ENCODE measurements at places on chromosomes 1 and 21.

DNA sequence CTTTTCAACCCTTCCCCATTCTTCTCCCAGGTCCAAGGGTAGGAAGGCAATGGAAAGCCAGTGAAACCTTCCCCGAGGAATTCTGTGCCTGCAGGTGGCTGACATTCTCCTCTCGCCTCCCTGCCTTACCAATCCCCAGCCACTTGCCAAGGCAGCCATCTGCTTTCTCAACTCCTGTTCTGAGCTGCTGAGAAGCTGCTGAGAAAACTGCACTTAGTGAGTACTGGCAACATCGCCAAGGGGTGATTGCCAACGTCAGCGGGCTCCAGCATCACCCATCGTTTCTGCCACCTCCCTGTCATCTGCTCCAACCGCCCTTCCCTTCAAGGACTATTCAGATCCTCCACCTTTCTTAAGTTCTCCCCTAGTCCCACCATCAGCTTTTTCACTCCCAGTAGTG is 106.0 kb downstream of the PTPRU start:
- DNase-seq = no peak

DNA sequence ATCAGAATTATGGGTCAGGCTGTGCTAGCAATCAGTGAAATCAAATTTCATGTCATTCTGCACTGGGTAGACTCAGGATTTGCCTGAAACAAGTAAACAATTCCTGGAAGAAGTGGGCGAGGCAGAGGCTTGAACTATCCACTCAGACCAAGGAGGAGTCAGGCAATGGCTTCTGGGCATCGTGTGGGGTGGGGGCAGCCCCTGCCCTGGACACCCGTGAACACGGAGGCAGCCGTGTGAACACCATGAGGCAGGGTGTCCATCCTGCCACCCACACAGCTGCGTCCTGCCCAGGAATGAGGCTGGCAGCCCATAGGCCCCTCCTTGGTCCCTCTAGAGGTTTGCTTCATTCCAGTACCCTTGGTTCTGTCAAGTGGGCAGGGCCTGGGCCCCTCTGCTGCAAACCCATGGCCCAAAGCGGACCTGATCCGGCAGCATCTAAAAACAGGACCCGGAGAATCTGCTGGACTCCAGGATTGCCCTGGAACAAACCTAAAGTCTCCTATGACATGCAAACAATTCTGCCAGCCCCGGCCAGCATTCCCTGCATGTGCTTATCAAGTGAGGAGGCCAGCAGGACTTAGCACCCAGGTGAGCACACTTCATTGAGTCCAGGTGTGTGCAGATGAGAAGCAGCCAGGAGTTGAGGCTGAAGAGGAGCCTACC is 69.5 kb downstream of the PDE9A start:
- DNase-seq = no peak

DNA sequence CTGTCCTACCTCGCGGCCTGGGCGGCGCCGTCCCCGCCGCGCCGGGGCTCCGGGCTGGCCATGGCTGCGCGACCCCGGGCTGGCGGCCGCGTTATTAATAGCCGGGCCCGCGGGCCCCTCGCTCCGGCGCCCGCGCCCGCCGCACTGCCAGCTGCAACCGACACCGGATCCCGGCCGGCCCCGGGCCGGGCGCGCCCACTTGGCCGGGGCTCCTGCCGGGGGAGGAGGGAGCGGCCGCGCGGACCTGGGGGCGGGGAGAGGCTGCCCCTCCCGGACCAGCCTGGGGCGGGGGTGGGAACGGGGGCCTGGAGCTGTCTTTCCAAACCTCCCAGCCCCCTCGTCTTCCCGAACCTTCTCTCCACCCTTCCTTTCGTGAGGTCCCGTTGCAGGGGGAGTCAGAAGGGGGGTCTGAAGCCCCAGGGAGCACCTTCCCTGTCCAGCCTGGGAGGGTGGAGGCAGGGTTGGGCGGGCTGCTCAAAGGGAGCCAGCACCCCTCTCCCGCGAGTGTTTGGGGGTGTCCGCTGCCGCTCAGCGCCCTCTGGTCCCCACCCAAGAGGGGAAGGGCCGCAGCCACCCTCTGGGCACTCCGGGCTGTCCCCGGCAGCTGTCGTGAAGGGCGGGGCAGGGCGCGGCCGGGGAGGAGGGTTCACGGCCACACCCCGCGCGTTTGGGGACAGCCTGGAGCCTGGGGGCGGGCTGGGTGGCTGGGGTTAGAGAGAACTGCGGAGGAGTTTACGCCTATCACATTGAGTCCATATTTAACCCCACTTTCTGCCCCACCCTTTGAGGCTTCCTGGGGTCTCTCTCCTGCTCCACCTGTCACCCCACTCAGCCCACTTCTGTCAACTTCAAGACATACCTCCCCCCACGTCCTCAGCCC is at the start of gene SYNC:
TSS of gene SYNC (minus strand) at position 172 of the 880 bp plus-strand sequence. CDS start at position 62, 110 bp downstream.
- no peak for DNase-seq

DNA sequence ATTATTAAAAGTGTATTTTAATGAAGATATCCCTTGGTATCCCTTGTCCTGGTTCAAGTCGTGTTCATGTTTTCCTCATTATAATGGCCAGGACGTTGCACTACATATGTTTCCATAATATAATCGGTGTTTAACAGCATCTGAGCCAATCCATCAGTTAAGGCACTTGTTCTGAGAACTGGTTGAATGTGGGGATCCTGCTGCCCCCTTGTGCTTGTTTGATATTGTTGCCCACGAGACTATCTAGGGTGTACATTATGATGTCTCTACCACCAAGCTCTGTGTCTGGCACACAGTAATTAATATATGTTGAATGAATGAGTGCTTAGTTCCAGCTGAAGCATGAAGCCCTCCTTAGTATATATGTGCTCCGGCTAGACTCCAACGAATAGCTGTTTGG is 193.0 kb downstream of the CACNA1E start:
- no peak for DNase-seq

- DNase-seq = no peak
Observed at GRCh38 chr1:226512076-226512728, 36.4 kb upstream of the STUM start.

- no peak for DNase-seq
Observed at GRCh38 chr1:159532922-159533321, 2.9 kb downstream of the OR10J5 start.

DNA sequence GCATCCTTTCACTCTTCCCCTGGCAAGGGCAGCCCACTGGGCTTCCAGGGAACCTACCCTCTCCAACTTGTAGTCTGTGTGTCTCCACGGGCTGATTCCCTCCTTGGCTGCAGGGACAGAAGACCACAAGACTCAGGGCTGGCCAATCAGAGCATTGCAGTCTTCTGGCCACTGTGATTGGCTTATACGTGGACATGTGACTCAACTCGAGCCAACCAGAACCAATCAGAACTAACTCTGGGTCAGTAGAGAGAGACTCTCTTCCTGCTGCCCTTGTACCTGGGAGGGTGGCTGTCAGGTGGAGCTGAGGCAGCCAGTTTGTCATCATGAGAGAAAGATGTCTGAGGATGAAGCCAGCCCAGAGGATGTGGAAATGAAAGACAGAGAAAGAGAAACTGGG is 64.0 kb downstream of the DHRS3 start:
- no peak for DNase-seq
